GM23338 (cell line): ENCODE measurements at places on chromosomes 5 and 9.

DNA sequence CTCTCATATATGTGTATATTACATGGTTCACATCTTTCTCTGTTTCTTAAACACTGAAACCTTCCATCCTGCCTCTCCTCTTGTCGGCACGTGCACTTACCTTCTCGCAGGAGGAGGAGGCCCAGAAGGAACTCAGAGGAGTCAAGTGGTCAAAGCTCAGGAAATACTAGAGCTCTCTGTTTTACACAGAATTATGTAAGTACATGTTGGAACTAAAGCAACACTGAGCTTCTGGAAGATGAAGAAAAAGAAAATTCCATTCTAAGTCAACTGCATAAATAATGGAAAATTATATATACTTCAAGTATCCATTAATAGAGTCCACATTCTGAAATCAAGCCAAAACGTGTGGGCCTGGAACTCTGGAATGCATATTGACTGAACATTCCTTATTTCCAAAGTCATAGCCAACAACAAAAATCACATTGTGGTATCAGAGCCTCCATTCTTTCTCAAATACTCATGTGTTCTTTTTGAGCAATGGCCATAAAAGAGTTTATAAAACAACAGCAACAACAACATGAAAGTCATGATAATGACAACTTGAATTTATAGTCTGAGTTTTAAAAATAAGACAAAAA is 121.5 kb upstream of the RAI14 start:
- DNase-seq: no peak

DNA sequence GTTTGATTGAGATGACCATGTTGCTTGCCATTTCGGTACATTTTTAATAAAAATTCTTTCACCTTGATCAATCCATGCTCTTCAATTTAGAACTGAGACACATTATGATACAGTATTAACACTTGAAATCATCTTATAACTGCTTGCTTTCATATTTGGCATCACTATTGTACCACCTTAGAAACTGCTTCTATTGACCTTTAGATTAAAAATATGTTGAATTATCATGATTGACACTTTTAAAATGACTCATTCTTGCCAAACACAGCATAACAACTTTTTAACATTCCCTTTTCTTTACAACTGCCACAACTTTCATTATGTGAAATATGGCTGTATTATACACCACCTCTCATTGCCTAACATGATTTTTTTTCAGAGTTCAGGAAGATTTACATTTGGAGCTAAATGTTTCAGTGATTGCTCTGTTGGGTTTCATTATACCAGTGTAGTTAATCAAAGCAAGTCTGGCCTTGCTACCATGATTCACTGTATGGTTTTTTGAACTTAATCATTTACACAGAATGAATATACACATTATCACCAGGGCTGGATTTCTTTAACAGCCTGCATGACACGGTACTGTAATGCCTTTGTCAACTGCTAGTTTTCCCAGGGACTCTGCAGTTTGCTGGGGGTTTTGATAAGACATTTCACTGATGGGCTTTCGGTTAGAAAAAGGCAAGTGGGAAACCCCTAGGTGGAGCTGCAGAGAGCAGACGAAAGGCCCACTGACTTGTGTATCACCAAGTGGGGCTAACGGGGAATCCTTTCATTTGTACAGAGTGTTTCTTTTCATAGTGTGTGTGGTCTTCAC is 93.6 kb upstream of the TLE4 start:
- DNase-seq: peak; percentile 82

DNA sequence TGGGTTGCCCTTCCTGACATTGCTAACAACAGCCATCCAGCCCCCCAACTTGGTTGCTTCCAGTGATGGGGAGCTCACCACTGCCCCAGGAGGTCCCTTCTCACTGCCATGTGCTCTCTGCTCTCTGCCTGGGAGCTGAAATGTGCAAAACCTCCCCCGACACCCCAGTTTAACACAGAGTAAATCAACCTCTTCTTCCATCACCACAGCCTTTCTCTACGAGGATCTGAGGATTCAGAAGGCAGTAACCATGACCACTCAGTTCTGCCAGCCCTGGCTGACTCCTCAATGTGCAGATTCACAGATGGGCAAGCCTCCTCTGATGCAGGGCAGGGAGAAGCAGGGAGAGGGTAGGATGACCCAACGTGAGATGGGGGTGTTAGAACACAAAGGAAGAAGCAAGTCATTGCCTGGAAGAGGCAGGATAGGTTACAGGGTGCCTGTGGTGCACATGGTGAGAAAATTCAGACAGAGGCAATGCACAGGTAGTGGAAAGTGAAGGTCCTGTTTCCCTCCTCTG is 185.0 kb downstream of the DAB2IP start:
- DNase-seq: no peak

- DNase-seq: no peak
Observed at GRCh38 chr9:111110805-111111204, 72.5 kb upstream of the LPAR1 start.

DNA sequence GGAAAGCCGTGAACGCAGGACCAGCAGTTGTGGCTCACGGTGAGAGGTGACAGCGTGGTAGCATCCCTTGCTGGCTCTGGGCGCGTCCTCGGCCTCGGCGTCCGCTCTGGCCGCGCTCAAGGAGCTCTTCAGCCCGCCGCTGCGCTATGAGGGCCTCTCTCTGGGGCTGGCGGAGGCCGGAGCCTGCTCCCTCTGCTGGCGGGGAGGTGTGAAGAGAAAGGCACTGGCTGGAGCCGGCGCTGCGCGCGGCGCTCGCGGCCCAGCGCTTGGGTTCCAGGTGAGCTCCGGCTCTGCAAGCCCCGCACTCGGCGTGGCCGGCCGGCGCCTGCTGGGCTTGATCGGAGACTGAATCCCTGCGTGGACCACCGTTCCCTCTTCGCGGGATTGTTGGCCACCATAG is 705.6 kb downstream of the SEMA5A start:
- DNase-seq: peak; percentile 80

- DNase-seq: peak; percentile 87
Observed at GRCh38 chr9:86948074-86948929, 996 bp upstream of the GAS1 start.

- no peak for DNase-seq
Observed at GRCh38 chr5:63053019-63053638, 474.5 kb downstream of the LRRC70 start.

GRCh38 chr9:13088720-13089427 is 190.6 kb downstream of the MPDZ start:
- peak; percentile 89 for DNase-seq

GRCh38 chr9:18480662-18481093 is 6.7 kb downstream of the ADAMTSL1 start:
- DNase-seq: no peak

- no peak for DNase-seq
Observed at GRCh38 chr9:27473111-27473529, 51.0 kb upstream of the IFNK start.

GRCh38 chr5:38922199-38922598 is 76.4 kb downstream of the OSMR start:
- peak; percentile 76 for DNase-seq

- DNase-seq: no peak
Observed at GRCh38 chr9:4494806-4495205, 4.5 kb downstream of the SLC1A1 start.

DNA sequence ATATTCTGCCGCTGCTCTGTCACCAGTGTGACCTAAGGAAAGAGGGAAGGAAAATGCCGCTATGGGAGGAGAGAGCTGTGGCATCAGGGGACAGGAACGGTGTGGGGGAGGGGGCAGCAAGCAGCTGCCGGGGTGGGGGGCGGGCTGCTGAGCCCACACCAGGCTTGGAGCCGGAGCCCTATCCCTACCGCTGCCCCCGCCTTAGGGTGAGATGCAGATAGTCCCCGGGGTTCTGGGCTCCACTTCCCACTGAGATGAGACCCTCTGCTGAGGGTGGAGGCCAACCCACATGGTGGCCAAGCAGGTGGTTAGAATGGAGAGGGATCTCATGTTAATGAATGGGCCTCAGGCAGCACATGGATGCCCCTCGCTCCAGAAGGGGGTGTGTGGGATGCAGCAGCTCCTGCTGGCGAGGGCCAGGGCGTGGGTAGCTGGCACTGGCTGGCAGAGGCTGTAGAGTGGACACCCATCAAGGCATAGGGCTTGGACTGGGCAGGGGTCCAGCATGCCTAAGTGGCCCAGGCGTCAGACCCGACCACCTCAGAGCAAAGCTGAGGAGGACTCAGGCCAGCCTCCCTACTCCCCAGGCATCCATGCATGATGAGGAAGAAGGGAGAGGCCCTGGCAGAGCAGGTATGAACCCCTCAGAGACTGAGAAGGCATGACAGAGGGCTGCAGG is 131.5 kb downstream of the ZNF354C start:
- no peak for DNase-seq

- DNase-seq: no peak
Observed at GRCh38 chr9:134403682-134404301, 77.5 kb downstream of the RXRA start.

GRCh38 chr5:1926071-1926440 is 43.3 kb upstream of the IRX4 start:
- no peak for DNase-seq

DNA sequence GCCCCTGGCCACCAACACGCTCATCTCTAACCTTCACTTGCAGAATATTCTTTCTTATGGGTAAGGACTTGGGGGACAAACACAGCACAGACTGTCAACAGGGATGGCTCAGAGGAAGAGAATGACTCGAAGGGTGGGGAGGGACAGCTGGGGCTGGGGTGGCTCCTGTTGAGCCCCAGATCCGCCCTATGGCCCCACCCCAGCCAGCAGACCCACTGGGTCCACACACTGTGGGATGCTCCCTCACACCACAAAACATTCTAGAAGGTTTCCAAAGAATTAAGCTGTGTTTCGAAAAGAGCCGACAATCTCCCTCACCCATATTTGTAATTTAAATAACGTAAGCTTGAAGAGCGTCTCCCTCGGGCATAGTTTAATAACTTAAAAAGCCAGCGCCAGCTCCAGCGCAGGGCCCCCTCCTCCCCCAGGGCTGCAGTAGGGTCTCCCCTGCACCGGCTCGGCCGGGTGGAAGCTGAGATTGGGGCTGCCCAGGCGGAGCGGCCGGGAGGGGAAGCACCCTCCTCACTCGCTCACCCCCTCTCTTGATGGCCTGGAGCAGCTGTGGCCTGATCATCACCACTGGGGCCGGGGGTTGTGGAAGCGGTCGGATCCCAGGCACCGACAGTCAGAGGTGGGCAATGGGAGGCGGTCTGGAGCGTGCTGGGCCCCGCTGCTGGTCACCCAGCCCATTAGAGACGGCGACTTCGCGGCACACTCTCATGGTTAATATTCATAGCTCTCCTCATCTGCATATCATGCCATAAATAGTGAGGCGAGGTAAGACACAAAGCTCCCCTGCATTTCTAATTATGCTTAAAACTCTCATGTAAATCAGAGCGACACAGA is 37.6 kb downstream of the NACC2 start:
- peak; percentile 69 for DNase-seq
